ENCODE measurements at places on chromosomes 6 and 20.

DNA sequence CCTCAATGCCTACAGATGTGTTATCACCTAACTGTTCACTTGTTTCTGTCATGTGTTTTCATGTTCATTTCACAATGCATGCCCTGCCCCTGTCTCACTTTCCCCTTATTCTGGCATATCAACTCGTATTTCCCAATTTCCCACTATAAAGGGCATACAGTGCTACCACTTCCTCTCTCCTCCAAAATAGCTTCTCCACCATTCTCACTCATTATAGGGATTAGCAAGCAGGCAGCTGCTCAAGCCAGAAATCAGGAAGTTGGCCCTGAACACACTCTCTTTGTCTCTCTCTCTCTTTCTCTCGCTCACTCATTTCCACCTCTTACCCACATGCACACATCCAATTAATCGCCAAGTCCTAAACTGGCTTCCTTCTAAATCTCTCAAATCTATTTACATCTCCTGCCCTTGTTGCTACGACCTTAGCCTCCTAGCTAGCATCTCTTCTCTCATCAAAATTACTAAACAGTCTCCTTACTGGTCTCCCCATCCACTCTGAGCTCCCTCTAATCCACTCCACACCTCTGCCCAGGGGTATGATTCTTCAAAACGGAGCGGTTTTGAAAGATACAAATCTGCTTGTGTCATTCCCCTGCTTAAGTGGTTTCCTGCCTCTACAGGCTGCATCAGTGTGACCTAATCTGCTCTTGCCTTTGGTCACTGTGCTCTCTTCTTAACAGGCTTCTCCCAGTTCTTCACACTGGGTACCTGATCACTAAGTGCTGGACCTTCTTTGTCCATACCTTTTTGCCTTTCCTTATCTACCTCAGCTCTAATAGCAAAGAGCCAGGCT is 196.2 kb downstream of the BTBD9 start:
- DNase-seq, result no peak

GRCh38 chr6:104600639-104600931 is 259.1 kb downstream of the HACE1 start:
- no peak for DNase-seq

DNA sequence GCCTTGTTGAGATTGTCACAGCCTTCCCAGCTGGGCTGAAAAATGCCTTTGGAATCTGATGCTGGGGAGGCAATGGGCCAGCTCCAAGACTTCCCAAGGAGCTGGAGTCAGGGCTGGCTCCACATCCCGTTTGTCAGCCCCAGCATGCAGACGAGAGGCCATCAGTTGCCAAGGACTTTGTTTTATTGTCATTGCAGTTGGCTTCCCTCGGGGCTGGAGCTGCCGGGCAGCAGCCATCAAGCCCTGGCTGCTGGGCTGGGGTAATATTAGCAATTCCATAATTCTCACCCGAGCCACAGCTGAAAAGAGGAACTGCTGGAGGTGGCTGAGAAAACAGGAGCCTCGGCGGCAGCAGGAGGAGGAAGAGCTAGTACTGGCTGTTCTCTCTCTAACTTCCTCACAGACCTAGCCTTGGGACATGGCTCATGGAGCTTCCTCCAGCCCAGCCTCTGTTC is 182.5 kb downstream of the CDC5L start:
- DNase-seq, result peak; percentile 20

DNA sequence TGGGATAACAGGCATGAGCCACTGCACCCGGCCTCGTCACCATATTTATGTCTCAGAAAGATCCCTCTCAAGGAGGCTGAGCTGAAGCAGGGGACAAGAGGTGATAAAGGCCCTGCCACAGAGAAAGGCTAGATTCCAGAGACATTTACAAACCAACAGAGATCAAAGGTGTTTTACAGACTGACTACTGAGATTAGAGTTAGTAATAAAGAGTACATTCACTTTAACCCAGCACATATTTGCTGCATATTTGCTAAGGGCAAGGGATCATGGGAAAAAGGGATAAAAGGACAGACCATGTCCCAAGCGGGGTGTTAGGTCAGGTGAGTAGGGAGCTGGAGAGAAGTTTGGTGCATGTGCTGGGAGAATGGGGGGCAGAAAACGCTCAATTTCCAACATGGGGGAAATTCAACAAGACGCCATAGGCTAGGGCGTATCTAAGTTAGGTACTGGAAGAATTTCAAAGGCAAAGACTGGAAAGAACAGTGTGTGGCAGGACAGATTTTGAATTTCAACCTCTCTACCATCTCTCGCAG is 43.8 kb upstream of the SEC63 start:
- no peak for DNase-seq

GRCh38 chr6:138977646-138978167 is 10.3 kb downstream of the REPS1 start:
- DNase-seq, result no peak

- DNase-seq, result no peak
These were observed 88.9 kb downstream of the ARMC2 start for GRCh38 chr6:108937170-108937569.

GRCh38 chr6:31614684-31615578 is at the start of gene AIF1:
AIF1 (plus strand) TSS chr6:31615234; CDS start chr6:31615330, 96 bp downstream.
- DNase-seq, result no peak

DNA sequence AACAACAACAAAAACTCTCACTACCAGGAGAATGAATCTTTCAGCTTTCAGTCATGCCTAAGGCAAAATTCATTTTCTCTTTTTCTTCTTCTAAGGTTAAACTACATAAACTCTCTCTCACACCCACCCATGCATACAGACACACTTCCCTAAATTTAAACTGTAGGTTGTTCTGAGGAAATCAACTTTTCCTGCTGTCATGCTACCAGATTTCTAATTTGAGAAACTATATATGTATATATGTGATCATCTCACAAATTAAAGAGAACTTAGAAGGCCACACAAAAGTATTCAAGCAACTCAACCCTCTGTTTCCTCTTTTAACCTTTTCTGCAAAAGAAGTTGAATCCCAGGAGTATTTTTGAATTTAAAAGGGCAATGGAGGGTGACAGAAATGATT is 532.5 kb downstream of the KIF16B start:
- DNase-seq, result no peak

GRCh38 chr6:137970368-137970767 is 103.3 kb downstream of the TNFAIP3 start:
- DNase-seq, result no peak

GRCh38 chr20:36957875-36958667 is 6.6 kb upstream of the SAMHD1 start:
- DNase-seq, result no peak

Data from cardiac fibroblast (primary cell).